ENCODE measurements at places on chromosomes 6 and 20.
A peak's percentile ranks its signal among the peaks of the same experiment; 100 is the strongest.

DNA sequence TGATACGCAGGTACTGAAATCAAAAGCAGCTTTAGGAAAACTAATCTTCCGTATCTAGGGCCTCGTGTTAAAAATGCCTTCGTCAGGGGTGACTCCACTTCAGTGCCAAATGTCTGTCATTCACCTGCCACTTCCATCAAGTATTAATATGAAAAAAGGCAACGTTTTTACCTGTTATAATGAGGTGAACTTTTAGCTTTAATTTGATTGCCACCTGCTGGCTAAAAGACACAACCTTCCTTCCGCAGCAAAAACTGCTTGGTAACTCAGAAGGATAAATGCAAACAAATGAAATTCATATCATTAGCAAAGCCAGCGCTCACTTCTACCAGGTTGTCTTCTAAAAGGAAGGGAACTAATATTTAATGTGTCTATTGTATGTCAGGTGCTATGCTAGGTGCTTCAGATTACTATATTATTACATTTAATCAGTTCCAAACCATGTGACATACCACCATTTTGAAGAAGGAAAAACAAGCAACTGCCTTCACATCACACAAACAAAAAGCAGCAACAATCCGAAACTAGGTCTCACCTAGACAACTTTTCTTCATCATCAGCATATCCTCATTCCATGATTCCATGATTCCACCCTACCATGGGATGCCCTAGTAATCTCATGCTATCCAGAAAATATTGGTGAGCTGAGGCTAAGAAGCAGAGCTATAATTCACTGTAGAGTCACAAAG lies 20.6 kb upstream of the ARHGAP18 start:
- no peak for DNase-seq

DNA sequence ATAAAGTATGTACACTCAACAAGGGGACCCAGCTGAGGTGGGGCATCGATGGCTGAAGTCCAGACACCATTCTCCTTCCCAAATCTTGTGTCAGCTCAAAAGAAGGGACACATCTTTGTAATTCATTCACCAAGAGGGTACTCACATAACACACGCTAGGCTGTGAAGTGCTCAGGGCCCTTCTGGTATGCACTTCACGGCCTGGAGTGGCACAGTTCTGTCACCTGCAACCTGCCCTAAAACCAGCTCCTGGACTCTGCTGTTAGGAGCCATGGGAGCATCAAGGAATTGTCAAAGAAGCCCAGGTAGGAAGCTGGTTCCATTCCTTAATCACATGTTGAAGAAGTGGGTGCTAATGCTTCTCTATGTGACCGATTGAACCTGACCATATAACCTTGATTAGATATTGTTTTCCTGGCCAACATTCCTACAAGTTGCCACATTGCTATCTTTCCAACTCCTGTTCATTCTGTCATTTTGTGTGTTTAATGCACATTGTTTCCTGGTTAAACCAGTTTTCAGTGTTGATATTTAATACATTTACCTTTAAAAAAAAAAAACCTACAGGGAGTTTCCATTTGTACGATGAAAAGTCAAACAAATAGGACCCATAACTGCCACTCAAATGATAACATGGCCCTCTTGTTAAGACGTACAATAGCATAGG lies 127.3 kb downstream of the TNFRSF21 start:
- no peak for DNase-seq

DNA sequence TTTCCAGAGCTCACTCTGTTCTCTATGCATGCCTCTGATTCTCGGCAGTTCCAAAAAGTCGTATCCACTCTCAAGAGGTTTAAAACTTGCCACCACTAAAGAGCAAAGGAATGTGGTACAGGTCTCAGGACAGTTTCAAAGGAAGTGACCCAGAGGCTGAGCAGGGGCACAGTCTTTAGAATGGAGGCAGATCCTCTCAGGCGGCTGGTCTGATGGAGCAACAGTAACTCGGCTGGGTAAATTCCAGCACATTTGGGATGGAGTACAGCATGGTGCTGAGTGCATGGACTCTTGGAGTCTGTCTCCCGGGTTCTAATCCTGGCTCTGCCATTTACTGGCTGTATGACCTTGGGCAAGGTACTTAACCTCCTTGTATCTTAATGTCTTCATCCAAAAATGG lies 88.1 kb upstream of the BACH2 start:
- no peak for DNase-seq

- DNase-seq, result no peak
These were observed 117.3 kb downstream of the MAP3K4 start for GRCh38 chr6:161108916-161109315.

DNA sequence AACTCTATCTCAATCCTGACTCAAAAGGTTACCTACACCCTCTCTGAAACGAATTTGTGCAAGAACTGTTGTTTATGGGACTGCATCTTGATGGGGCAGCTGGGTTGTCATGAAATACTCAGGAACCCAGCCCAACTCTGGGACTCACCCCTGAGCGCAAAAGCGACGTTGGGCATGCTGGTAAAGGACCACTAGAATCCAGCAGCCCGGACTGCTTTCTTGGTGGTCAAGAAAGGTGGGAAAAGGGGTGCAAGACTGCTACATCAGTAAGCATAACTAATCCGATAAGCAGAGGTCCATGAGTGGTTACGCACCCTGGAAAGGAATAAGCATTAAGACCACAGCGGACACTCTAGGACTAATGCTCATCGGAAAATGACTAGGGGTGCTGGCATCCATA lies 6.3 kb upstream of the PRR18 start:
- DNase-seq, result no peak

DNA sequence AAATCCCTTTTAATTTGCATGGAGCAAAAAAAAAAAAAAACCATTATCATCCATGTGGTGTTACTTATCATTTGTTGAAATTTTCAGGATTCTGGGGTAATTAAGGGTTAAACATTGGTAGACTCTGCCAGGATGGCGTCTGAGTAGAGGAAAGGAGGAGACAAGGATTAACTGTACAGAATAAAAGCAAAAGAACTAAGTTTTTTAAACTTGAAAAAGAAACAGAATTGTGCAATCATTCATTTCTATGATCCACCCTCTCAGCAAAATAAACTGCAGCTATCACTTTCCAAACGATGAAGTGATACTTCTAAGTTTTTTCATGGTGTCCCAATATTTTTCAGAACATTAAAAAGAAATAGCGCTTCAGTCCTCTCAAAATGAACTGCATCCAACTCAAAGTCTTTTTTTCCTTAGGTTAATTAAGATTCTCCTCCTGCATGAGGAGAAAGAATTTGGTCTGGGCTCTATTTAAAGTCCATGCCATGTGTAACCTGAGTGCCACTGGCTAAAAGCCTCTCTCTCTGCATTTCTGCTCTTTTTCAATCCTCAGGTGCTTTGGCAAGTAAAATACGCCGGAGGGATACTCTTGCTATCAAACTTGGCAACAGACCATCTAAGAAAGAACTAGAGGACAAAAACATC lies 69.5 kb upstream of the LTV1 start:
- DNase-seq, result no peak

DNA sequence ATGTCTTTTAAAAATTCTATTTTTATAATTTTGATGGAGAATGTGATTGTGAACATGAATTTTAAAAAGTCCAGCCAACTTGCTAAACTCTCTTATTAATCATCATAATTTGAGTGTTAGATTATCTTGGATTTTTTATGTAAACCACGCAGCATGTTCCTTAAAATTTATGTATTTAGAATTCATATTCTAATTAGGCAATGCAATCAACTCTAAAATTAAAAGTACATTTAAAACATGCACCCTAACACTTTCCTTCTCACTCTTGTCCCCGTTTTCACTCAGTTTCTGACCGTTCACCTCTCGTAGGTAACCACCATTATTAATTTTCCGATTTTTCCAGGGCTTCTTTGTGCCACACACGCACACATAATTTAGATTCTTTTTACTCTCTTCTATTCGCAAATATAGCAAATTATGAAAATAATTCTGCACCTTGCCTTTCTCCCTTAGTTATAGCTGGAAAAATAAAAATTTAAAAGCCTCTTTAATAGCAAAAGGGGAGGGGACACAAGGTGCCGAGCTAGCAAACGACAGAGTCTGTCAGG lies 329 bp upstream of the ZKSCAN3 start:
- DNase-seq, result peak; percentile 65

DNA sequence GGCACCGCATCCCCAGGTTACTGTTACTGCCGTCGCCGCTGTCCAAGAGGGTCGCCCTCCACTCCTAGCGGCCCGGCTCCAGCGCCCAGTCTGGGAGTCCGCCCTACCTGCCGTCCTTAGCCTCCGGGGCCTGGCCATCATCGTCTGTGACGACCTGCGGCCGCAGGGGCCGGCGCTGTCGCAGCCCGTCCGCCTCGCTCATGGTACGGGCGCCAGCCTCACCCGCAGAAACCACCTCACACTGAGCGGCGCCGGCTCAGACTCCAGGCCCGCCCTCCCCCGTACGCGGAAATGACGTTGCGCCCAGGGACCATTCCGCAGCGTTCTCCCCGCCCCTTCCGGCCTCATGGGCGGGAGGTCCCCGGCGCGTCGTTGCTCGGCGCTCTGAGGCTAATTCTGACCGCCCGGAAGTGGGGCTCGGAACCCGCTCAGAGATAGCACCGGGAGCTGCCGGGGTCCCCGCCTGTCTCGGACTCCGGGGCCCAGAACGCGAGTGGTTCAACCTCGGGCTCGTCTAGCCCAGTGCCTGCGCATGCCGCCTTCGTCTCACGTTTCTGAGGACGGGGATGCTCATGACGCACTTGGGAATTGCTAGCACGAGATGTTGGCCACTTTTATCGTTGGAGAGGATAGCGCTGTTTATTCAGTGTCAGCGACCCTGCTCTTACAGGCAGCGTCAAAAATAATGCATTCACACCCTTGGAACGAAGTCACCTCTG lies at the start of gene APMAP:
Gene APMAP (minus strand): TSS at position 265 of the 719 bp plus-strand sequence. CDS start 63 bp downstream, at position 202.
- peak; percentile 94 for DNase-seq

DNA sequence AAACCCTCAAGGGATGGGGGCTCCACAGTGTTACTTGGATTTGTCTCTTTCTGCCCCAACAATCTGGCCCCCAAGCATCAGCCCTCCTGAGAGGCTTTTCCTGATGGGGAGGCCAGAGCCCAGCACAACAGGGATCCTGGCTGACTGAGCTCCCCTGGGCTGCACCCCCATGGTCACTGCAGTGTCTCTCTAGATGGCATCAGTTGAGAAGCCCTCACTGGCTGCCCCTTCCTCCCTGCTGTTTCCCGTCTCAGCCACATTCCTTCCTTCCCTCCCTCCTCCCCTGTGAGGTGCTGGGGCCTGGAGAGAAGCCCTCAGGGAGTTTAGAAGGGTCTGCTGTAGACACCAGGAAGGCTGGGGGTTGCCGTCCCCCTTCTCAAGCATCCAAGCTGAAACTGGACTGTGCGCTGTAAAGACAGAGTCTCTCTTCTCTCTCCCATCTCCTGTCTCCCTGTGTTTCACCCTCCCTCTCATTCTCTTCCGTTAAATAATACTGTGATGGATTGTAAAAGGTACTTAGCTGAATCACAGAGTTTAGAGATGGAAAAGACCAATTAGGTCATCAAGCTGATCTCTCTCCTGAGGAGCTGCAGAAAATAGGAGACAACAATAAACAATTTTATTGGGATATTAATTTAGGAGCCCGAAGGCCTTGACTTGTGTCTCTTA lies 29.7 kb downstream of the SAYSD1 start:
- DNase-seq, result no peak

DNA sequence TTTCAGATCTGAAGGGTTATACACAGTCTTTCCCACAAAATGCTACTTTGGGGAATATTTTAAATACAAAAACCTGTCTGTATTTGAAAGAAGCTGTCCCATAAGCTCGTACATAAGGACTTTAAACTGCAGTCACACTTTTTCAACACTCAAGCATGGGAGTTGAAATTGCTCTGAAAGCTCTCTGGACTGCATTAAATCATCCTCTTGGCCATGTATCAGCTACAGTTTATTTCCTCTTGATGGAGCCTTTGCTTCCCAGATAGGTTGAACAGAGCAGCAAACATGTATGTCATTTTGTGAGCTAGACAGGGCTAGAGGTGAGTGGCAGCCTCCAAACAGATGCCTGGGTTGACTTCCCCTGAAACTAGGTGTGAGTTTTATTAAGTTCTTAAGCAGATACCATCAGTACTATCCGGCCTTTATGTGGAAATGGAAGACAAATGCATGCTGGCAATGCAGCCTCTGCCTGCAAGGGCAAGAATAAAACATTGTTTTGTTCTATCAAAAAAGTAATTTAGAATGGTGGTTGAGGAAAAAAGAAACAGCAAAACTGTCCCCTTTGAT lies 105.9 kb upstream of the ENPP5 start:
- DNase-seq, result no peak

DNA sequence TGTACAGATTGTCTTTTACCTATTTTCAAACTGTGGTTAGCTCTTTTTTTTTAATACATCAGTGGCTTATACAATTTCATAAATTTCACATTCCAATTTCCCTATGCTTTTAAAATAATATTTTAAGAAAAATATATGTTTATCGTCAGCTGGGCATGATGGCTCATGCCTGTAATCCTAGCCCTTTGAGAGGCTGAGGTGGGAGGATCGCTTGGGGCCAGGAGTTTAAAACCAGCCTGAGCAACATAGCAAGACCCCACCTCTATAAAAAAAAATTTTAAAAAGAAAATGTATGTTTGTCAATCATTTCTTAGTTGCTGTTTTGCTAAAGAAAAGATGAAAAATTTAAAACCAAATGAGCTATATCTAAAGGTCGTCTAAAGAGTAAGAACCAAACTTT lies 3.4 kb downstream of the GJA1 start:
- no peak for DNase-seq

DNA sequence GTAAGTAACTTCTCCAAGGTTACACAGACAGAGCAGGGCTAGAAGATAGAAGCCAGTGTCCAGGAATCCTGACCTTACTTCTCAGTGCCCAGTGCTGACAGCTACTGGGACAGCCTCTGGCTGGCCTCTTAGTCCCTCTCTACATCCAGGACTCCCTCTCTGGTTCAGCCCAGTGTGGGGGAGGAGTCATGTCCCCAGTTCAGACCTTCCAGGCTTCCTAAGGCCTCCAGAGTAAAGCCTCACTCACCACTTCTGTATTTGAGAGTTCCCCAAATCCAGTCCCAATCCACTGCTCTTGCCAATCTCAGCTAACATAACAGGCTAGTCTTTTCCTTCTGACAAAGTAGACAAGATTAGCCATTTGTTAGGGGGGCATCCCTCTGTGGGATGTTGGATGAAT lies 36.9 kb upstream of the EPB41L1 start:
- DNase-seq, result no peak

- DNase-seq, result no peak
These were observed 12.5 kb upstream of the TMEM242 start for GRCh38 chr6:157335829-157336228.

DNA sequence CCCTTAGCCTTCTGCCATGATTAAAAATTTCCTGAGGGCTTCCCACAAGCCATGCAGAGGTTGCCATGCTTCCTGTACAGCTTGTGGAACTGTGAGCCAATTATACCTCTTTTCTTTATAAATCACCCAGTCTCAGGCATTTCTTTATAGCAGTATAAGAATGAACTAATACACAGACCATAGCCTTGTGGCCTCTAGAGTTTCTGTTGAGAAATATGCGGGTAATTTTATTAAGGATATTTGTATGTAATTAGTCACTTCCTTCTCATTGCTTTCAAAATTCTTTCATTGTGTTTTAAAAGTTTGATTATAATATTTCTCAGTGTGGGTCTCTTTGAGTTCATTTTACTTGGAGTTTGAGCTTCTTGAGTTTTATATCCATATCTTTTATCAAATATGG lies 484.9 kb downstream of the COL12A1 start:
- no peak for DNase-seq

- DNase-seq, result no peak
These were observed 27.6 kb upstream of the RBL1 start for GRCh38 chr20:37123441-37123840.

GRCh38 chr6:142045380-142046278 lies 87.1 kb upstream of the GJE1 start:
- DNase-seq, result no peak

GRCh38 chr20:34268851-34269636 lies 27.8 kb downstream of the ASIP start:
- no peak for DNase-seq
